HT1080 (cell line): ENCODE measurements at places on chromosomes 16 and 17. TPM values are rescaled to one million over a fixed set of nuclear protein-coding genes. Genes with fewer than 3 reads are reported as not detected.

DNA sequence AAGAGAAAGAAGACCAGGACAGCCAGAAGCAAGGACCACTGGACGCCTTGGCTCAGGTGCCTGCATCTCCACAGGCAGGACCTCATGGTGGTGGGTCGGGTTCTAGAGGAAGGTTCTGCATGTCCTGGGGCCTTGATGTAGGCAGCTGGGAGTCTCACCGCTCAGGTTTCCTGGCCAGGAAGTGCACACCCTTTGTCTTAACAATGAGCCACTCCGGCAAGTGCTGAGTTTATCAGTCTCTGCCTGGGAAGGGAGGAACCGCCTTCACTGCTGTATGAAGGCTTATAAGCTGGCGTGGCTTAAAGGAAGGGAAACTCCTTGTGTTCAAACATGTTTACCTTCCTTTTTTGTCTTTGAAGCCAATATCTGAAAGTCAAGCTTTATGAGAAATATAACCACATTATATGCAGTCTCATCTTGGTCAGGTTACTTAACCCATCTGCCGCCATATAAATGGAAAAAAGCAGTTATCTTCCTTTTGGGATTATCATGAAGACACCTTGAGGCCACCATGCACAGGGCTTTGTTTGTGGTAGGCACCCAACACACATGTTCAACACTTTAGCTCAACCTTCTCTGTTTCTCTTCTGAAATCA is at the start of gene ST6GALNAC1:
Gene ST6GALNAC1, minus strand, starts transcription at position 205 of the 596 bp plus-strand sequence. Its CDS starts 119 bp downstream, at position 86.
- DNase-seq: no peak

GRCh38 chr16:81842564-81843242 is 63.6 kb downstream of the PLCG2 start:
- no peak for DNase-seq

- peak; percentile 30 for DNase-seq
Measured at GRCh38 chr17:76688165-76688622, 22.6 kb downstream of the MXRA7 start.

DNA sequence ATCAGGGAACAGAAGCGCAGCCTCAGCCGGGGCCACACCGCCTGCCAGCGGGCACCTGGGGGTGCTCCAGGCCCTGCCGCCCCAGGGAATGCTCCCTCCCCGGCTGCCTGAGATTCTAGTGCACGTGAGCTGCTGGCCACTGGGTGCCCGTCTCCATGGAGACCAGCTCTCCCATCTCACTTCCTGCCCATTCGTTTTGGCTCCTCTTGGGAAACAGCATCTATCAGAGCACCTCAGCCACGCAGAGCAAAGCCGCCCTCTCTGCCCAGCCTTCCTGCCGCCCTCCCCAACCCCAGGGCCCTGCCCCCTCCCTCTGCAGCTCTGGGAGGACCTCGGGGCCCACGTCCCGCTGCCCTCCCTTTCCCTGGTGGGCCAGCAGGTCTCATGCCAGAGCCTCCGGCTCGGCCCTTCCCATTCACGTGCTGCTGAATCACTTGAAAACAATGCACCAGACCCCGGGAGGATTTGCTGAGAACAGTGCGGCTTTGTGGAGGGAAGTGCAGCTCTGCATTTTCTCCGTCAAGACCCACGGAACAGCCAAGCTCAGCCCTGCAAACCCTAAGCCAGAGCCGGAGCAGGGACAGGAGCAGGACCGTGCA is 19.4 kb downstream of the CEP295NL start:
- peak; percentile 98 for DNase-seq

GRCh38 chr16:23025692-23026307 is 123.5 kb downstream of the USP31 start:
- DNase-seq: no peak

DNA sequence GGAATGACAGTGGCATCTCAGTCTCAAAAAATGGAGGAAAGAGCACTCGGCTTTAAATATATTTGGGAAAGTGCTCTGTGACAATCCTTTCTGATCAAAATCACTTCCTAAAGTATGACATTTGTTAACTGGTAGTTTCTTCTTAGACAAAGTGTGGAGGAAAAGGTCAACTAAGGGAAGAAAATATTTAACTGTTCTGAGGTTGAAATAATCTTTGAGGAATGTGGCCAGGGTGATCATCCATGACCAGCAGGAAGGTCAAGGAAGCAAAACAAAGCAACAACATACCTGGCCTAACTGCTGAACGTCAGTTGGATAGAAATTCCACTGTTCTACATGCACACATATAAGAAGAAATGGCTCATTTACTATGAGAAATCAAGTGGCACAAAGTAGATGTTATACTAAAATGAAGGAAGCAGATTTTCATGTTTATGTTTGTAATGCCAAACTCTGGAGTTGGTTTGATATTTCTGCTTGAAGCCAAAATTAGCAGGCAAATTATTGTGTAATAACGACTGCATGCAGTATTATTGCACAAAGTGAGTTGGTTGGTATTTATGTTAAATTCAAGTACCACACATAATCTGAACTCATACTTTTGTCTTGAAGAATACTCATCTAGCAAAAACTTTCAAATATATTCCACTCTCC is 87.3 kb upstream of the CORO6 start:
- DNase-seq: no peak

RNF222 gene
- total RNA-seq: not detected in 2 replicates

GRCh38 chr17:63035695-63036094 is 69.7 kb downstream of the TANC2 start:
- peak; percentile 6 for DNase-seq

DNA sequence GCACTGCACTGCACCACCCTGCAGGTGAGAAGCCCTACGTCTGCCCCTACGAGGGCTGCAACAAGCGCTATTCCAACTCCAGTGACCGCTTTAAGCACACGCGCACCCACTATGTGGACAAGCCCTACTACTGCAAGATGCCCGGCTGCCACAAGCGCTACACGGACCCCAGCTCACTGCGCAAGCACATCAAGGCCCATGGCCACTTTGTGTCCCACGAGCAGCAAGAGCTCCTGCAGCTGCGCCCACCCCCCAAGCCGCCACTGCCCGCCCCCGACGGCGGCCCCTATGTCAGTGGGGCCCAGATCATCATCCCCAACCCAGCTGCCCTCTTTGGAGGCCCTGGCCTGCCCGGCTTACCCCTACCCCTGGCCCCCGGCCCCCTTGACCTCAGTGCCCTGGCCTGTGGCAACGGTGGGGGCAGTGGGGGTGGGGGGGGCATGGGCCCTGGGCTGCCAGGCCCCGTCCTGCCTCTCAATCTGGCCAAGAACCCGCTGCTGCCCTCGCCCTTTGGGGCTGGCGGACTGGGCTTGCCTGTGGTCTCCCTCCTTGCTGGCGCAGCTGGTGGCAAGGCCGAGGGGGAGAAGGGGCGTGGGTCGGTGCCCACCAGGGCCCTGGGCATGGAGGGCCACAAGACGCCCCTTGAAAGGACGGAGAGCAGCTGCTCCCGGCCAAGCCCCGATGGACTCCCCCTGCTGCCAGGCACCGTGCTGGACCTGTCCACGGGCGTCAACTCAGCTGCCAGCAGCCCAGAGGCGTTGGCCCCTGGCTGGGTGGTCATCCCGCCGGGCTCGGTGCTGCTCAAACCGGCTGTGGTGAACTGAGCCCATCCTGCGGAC is 14.2 kb downstream of the PAM16 start:
- DNase-seq: no peak

GPR179 gene
- total RNA-seq: not detected in 2 replicates

- DNase-seq: no peak
Measured at GRCh38 chr17:78133179-78133951, 2.8 kb downstream of the TMC8 start.

- no peak for DNase-seq
Measured at GRCh38 chr17:7935859-7936258, 3.9 kb downstream of the CNTROB start.

KRT23 gene
- total RNA-seq: 0.33 TPM in 1 of 2 replicates, not detected in the other

DNA sequence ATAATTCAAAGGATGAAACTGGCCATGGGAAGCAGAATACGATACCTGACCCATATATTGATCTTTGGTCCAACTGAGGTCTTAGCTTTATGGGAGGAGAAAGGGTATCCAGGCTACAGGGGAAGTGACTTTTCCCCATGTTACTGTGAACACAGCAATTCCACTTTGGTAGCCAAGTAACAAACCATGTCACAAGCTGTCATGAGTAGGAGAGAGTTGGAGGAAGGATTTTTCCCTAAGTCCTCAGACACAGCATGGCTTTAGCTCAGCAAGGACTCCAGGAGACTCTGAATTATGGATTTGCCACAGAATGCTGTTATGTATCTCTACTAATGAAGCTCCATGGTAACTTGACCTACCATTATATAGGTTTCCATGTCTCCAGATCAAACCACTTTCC is 56.5 kb upstream of the GNAO1 start:
- DNase-seq: no peak

DNA sequence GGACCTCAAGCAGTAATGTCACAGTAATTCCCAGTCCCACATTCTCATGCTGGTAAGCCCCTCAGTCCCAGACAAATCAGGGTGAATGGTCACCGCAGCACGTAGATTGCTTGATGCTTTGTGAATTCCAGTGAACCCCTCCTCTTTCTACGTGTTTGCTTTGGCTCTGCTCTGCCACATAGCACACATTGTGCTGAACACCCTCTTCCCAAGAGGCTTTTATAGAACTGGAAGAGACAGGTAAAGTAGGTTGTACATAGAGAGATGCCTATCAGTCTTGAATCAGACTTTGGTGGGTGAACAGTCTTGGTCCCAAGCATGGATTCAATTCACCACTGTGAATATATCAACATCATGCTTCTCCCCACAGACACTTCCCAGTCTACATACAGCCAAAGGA is 579 bp upstream of the KRTAP9-6 start:
- DNase-seq: no peak

RPL13 gene
- total RNA-seq: 4,778 and 6,062 TPM in 2 replicates
